ENCODE measurements at places on chromosomes 6 and 20.
A peak's percentile ranks its signal among the peaks of the same experiment; 100 is the strongest.

DNA sequence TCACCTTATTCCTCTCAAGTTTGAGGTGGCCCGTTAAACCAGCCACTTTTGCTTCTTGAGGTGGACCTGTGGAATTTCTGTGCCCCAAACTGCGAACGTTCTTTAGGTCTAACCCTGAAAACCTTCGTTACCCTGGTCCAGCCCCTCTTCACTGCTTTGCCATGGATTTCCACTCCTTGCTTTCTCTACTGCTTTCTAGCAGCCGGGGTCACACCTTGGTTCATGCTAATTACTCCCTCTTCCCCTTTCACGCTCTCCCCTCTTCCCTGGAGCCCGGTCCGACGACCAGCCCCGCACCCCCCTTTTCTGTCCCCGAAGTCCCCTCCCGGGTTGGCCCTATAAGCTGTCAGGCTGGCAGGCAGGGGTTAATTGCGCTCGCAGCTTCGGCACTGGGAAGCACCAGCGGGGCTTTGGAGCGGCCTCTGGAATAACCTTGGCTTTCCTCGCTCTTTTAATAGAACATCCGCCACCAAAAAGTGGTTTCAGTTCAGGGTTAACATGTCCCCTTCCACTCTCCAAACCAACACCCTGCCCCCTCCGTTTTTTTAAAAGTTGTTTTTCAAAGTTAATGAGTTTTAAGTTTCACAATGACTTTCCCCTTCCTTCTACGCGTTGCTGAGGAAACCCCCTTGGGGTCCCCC is 1.4 kb upstream of the HIVEP1 start:
- DNase-seq = peak; percentile 94

DNA sequence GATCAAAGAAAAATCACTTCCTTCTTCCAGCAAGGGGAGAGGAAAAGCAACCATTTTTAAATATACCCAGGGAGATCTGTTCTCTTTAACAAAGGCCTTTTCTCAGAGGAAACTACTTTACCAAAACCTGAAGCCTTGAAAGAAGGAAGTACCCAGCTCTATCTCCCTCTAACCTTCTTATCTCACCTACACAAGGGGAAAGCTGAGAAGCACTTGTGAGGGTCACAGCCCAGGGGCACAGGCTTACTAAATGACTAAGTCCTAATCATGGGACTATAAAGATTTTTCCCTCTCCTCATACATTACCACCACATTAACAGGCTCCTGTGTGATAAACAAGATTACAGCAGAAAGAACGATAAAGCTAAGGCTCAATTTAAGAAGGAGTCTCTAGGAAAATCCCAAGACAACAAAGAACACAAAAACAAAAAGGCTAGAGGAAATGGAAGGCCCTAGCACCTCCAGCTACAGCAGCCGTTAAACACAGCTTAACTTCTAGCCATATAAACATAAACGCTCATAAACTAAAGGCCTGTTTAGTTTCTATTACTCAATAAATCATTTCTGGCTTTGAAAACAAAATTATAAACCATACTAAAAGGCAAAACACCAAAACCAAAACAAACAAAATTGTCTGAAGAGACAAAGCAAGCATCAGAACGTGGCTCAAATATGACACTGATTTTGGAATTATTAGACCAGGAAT is 284.9 kb upstream of the ECI2 start:
- no peak for DNase-seq

- DNase-seq = no peak
Measured at GRCh38 chr20:8220716-8221115, 88.7 kb downstream of the PLCB1 start.

- no peak for DNase-seq
Measured at GRCh38 chr20:20216941-20217340, 151.0 kb upstream of the INSM1 start.

GRCh38 chr6:108961985-108962384 is 113.8 kb downstream of the ARMC2 start:
- DNase-seq = no peak

DNA sequence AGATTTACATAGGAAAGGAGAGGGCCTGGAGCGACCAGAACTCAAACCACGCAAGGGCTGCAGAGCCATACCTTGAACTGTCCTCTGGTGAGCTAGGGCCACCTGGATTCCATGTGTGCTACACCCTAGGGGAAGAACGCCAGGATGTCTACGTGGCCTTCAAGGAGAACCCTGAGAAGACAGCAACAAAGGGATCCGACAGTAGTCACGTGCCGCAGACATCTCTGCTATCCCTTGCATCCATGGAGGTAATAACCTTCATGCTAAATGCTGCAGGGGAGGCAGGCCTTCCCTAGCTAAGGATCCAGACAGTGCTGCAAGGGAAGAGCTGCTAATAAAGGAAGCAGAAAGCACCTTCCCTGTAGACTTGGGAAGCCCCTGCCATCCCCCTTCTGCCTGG is 52.9 kb downstream of the NOL4L start:
- no peak for DNase-seq

DNA sequence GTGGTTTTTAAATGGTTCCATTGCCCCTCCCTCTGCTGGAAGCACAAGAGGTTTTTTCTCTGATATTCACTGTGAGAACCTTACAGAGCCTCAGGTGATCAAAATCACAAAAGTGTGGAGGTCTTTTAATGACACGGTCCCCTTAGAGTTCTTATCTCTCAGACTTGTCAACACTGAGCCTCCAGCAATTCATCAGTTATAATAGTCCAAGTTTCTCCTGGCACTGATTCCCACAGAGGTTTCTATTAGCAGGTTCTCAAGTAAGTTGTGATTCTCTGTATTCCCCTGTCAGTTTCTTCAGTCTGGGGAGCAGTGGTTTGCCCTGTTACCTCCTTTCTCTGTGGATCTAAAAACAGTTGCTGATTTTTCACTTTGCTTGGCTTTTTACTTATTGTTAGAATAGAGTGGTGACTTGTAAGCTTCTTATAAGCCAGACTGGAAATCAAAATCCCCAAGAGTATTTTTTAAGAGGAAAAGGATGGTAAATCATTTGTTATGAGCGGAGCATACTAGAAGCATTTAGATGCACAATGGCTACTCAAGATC is 157.4 kb upstream of the BMP5 start:
- DNase-seq = no peak

GRCh38 chr6:148431413-148431812 is 88.8 kb downstream of the SASH1 start:
- DNase-seq = no peak

Data from NCI-H2227 treated with DMSO at 0.1 percent for 48 hours (cell line).